ENCODE measurements at places on chromosomes 4 and X.

DNA sequence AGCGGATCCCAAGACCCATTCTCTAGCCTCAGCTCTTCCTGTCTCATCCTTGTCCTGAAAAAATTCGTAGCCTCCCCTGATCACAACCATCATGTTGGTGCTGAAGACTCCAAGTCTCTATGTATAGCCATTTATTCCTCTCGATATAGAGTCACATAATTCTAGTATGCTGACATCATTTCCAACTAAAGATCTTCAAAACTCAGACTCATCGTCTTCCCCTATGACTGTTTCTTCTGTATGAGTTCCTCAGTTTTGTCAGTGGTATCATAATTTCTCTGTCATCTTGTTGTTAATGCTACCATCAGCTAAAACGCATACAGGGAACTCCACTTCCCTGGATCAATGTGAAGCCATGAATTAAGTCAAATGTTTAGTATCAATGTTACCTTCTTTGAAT lies 41.2 kb downstream of the UNC5C start:
- no peaks in the 10 kb centered on the region for H3K36me3 ChIP-seq
- no peak overlapping the region for H3K27ac ChIP-seq
- H3K4me1 ChIP-seq, result no peaks in the 10 kb centered on the region
- H3K27me3 ChIP-seq, result no peaks in the 10 kb centered on the region
- H3K4me3 ChIP-seq, result no peak overlapping the region
- no peak for DNase-seq

- no peaks in the 10 kb centered on the region for H3K36me3 ChIP-seq
- H3K27ac ChIP-seq, result no peak overlapping the region
- H3K4me1 ChIP-seq, result no peaks in the 10 kb centered on the region
- no peaks in the 10 kb centered on the region for H3K27me3 ChIP-seq
- DNase-seq, result no peak
- no peak overlapping the region for H3K4me3 ChIP-seq
Observed at GRCh38 chr4:166763018-166763417, 471.3 kb downstream of the SPOCK3 start.

- no peak overlapping the region for H3K27ac ChIP-seq
- H3K36me3 ChIP-seq, result no peaks in the 10 kb centered on the region
- no peaks in the 10 kb centered on the region for H3K27me3 ChIP-seq
- H3K4me1 ChIP-seq, result no peaks in the 10 kb centered on the region
- DNase-seq, result no peak
Observed at GRCh38 chrX:32137525-32137924, 1065.7 kb upstream of the FTHL17 start.

- no peak overlapping the region for H3K4me3 ChIP-seq
- H3K4me1 ChIP-seq, result peaks cover 33% of the 10 kb centered on the region
- H3K36me3 ChIP-seq, result peaks cover 30% of the 10 kb centered on the region
- no peak overlapping the region for H3K27ac ChIP-seq
Observed at GRCh38 chr4:145879598-145879997, 59.0 kb downstream of the ZNF827 start.

GRCh38 chrX:40152741-40153344 lies 55.1 kb upstream of the BCOR start:
- no peak for DNase-seq
- H3K4me3 ChIP-seq, result peak overlapping the region; percentile 86
- H3K27me3 ChIP-seq, result peaks cover 29% of the 10 kb centered on the region
- no peaks in the 10 kb centered on the region for H3K36me3 ChIP-seq
- H3K27ac ChIP-seq, result peak overlapping the region; percentile 75

GRCh38 chr4:84966382-84967242 lies at the start of gene WDFY3:
Gene WDFY3 (minus strand): TSS chr4:84966690. CDS start chr4:84860591, 106,099 bp downstream.
- H3K27ac ChIP-seq, result peak within 1 kb of the TSS; percentile 91
- peak; percentile 4 for DNase-seq
- H3K4me1 ChIP-seq, result peaks cover 10% of the 10 kb centered on the region
- H3K4me3 ChIP-seq, result peak within 1 kb of the TSS; percentile 95
- peaks cover 45% of the 10 kb centered on the region for H3K27me3 ChIP-seq

DNA sequence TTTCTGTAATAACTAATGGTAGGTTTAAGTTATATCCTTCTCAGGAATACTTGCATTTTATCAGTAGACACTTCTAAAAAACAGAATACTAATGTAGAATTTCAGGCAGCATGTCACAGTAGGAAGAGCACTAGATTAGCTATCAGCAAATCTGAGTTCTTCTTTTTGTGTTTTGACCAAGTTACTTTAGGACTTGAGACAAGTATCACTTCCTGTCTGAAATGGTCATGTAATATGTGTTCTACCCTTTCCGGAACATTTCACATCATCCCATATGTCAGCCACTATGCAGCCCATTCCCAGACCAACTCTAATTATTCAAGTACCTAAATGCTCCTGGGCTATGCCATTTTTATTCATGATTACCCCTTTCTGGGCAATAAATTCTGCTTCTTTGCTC lies 401.8 kb upstream of the RPS6KA3 start:
- no peaks in the 10 kb centered on the region for H3K36me3 ChIP-seq
- no peak for DNase-seq
- no peak overlapping the region for H3K27ac ChIP-seq
- no peak overlapping the region for H3K4me3 ChIP-seq
- no peaks in the 10 kb centered on the region for H3K4me1 ChIP-seq
